ENCODE measurements at places on chromosomes 6 and 20. TPM values are rescaled to one million over a fixed set of nuclear protein-coding genes. Genes with fewer than 3 reads are reported as not detected.

The PTPRT gene
- total RNA-seq = not detected

The GPR63 gene
- 0.10 TPM for total RNA-seq

The FAM217B gene
- total RNA-seq = 22.1 TPM

The GPX5 gene
- not detected for total RNA-seq

The NHSL1 gene
- total RNA-seq = 0.39 TPM

The MCCD1 gene
- not detected for total RNA-seq

The GHRH gene
- total RNA-seq = not detected

The TFAP2A gene
- total RNA-seq = not detected

The UNC5CL gene
- 4.6 TPM for total RNA-seq

GRCh38 chr20:40192529-40192928, 496.5 kb downstream of the MAFB start:
- DNase-seq = no peak

DNA sequence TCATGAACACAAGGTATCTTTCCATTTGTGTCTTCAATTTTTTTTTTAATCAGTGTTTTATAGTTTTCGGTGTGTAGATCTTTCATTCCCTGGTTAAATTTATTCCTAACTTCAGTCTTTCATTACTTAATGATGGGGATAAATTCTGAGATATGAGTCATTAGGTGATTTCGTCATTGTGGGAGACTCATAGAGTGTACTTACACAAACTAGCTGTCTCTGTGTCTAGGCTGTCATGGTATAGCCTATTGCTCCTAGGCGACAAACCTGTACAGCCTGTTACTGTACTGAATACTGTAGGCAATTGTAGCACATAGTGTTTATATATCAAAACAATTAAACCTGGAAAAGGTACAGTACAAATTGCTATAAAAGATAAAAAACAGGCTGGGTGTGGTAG, 42.1 kb downstream of the SMAP1 start:
- DNase-seq = no peak

- no peak for DNase-seq
Measured at GRCh38 chr6:106080763-106081095, 5.4 kb upstream of the PRDM1 start.

DNA sequence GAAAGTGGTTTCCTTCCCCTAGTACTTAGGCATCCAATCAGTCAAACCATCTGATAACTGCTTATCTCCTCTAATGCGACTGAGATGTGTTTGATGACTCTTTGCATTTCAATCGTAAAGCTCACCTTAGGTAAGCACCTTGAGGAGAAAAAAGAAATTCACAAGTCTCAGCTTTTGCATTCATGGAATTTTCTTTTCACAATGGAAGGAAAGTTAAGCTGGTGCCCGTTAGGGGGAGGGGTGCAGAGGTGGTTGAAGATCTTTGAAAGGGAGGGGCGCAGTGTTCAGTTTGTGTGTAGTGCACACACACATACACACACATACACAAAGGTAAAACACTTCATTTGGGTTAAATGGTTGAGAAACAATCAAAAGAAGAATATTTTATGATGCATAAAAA, 87.1 kb upstream of the SALL4 start:
- no peak for DNase-seq

- DNase-seq = no peak
Measured at GRCh38 chr20:42567409-42567808, 622.3 kb downstream of the PTPRT start.

DNA sequence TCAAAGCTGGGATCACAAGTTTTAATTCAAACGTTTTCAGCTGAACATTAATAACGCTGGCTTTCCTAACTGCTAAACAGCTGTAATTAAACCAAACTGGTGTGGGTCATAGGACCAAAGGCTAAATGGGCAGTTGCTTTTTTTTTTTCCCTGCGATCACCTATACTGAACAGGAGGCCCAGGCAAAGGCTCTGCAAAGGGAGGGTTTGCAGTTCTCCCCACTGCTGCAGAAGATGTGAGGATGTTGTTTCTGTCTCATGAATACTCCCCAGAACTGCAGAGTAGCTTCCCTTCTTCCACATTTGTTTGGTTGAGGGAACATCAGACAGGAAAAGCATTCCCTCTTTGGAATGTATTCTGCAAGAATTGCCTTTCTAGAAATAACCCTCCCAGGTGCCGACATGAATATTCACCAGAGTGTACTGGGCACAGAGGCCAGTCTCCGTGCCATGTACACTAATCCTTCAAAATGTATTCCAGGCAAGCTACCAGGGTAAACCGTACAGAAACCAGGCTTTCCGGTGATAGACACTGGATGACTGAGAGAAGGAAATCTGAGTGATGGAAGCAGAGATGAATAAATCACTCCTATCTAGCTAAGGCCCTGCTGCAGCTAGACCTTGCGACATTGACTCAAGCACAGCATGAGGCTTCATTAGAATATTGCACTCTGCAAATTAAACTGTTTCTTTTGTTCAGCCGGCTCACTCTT, 370.1 kb downstream of the BTBD9 start:
- DNase-seq = no peak

- DNase-seq = no peak
Measured at GRCh38 chr6:165635965-165636364, 27.1 kb downstream of the PDE10A start.

DNA sequence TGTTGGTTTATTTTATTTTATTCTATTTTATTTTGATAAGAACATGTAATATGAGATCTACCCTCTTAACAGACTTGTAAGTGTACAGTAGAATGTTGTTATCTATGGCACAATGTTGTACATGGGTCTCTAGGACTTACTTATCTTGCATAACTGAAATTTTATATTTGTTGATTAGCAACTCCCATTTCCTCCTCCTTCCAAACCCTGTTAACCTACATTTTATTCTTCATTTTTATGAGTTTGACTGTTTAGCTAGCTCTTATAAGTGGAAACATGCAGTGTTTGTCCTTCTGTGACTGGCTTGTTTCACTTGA, 37.9 kb upstream of the BCAS1 start:
- DNase-seq = no peak

Data from B cell (primary cell).